COR-L47 (cell line): ENCODE measurements at places on chromosomes 3 and 15.

GRCh38 chr15:52278636-52279367 lies 16.8 kb downstream of the MYO5C start:
- no peak for DNase-seq

DNA sequence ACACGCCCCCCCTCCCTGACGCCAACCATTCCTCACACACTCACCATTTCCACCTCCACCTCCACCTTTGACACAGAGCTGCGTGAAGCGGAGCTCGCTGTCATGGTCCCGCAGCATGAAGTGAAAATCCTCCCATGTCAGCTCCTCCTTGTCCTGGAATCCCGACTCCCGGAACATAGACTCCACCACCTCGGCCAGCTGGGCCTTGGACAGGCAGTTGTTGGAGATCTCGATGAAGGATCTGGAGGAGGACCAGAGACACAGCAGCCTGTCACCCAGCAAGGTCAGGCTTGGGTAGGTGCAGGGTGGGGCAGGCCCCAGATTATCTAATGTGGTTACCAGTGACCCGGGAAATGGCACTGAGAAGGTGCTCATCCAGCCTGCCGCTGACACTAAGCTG lies 12.2 kb downstream of the DUOX2 start:
- no peak for DNase-seq

DNA sequence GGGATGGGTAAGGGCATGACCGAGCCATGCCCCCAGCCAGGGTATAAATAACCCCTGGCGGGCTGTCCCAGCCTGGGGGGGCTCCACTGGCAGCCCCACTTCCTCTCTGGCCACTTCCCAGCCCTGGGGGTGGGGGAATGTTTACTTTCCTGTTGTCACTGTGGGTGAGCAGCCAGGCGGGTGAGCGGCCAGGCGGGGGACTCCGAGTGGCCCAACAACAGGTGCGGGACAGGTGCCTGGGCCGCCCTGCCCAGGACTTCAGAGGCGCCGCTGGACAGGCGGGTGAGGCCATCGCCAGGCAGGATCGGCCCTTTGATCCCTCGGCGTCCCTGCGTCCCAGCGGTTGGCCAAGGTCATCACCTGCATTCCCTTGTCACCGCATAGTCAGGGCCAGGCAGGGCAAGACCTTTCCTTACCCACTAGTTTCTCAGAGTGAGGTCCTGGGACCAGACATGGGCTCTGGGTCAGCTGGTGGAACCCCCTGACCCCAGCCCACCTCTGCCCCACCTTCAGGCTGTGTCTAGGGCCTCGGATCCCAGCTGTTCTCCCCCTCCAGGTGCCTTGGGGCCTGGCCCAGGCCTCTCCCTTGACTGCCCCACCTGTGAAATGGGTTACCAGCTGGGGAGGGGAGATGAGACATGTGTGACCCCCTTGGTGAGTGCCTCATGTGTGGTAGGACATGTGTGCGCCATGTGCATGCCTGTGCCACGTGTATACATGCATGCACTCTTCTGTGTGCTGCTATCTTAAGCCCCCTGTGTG lies 16.6 kb downstream of the SEMA3F start:
- DNase-seq: no peak

DNA sequence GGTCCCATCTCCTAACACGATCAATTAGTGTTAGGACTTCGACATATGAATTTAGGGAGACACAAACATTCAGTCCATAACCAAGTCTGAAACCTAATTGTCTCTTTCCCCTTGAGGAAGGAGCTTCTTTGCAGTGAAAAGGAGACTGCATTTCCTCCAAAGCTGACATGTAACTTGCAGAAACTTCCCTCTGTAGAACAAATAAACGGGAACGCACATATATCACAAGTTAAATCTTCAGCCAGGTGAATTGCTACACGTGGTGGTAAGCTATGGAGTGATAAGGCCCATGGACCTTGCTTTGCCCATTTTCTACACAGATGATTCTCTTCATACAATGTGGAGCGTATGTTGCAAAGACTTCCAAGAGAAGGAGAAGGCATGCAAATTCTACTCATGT lies 47.1 kb upstream of the LIPC start:
- DNase-seq: no peak

DNA sequence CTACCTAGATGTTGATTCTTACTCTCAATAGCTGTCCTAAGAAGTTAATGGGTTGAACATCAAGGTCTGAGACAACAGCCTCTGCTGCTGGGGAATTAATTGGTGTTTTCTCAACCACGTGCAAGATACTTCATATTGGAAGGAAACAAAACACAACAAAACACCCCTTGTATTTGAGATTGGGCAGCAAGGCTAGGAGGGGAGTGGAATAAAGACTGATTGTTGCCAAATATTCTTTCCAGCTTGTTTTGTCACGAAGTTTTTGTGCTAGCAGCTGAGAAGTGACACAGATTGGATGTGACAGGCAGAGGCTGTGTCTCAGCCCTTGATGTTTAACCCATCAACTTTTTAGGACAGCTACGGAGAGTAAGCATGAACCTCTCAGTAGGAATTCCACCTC lies 808.4 kb downstream of the IGSF11 start:
- DNase-seq: no peak
